ENCODE measurements at places on chromosomes 16 and 17. TPM values are rescaled to one million over a fixed set of nuclear protein-coding genes. Genes with fewer than 3 reads are reported as not detected.

CPNE7 gene
- total RNA-seq: 1.3 TPM

DNA sequence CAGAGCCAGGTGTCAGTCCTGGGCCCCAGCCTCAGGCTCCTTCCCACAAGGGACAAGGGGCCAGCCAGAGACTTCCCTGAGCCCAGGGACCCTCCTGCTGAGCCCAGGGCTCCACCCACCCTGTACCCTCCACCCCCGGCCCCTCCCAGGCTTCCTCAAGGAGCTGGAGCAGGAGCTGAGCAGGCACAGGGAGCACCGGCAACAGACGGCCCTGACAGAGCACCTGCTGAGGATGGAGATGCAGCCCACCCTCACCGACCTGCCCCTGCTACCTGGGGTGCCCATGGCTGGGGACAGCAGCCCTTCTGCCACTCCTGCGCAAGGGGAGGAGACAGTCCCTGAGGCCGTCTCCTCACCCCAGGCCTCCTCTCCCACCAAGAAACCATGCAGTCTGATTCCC, 4.5 kb downstream of the SCRN2 start:
- no peak for DNase-seq

- peak; percentile 85 for DNase-seq
Measured at GRCh38 chr17:82937411-82938371, 97.9 kb upstream of the ZNF750 start.

CENPN gene
- 5.9 TPM for total RNA-seq

PRAC1 gene
- total RNA-seq: not detected

DNA sequence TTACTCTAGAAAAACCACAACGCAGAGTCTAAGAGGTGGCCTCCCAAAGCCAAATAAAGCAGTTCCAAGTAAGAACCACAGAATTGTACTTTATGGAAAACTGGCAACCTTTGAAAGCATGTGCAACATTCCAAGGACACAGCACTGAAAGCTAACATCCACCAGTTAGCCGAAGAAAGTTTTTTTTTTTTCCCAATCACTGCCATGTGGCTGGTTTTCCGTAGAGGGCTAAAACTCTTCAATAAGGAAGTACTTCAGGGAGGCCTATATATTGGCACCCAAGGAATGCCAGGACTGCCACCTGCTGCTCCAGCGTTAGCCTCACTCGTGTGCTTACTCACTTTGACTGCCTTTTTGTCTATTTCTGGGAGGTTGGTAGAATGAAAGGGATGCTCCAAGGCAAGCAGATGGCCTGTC, 25.2 kb downstream of the CEP95 start:
- DNase-seq: no peak

ANKRD13B gene
- 11.5 TPM for total RNA-seq

TEKT5 gene
- total RNA-seq: not detected

DNA sequence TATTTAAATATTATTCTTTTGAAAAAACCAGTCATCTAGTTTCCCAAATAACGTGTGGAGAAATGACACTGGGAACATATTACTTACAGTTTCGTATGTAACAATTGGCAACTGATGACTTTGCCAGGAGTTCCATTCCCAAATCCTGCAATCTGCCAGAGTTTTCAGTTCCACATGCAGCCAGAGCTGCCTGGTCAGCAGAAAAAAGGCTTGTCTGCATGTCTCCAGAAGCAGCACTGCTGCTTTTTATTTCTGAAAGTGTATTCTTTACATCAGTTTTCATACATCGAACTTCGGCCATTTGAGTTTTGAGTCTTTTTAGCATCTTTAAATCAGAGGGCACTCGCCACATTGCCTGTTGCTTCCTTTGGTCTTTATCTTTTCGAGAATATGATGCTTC, 78.4 kb downstream of the TRIM37 start:
- DNase-seq: no peak

CACNG3 gene
- total RNA-seq: not detected

GRCh38 chr16:10599626-10600025, 19.2 kb upstream of the EMP2 start:
- DNase-seq: no peak

SLFN14 gene
- total RNA-seq: not detected

- DNase-seq: no peak
Measured at GRCh38 chr16:51407199-51407598, 256.1 kb upstream of the SALL1 start.

GRCh38 chr17:68006797-68007196, 10.5 kb upstream of the C17orf58 start:
- DNase-seq: no peak

DNA sequence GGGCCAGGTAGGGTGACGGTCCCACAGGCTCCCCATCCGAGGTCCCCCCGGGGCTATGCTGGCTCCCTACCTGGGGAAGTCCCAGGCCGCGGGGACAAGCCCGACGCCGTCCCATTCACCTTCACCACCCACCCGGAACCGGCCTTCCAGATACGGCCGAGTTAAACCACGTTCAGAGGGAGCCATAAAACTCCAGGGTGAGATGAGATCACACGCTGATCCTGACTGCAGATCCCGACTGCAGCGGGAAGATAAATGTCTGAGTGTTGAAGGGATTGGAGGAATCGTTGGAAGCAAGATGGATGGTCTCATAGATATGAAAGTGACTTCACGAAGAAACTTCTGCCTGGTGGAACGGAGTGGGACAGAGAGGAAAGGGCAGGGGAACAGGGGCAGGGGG, 13.6 kb upstream of the C1QTNF8 start:
- no peak for DNase-seq

ABCA9 gene
- total RNA-seq: 57.5 TPM

TERB1 gene
- not detected for total RNA-seq

DNA sequence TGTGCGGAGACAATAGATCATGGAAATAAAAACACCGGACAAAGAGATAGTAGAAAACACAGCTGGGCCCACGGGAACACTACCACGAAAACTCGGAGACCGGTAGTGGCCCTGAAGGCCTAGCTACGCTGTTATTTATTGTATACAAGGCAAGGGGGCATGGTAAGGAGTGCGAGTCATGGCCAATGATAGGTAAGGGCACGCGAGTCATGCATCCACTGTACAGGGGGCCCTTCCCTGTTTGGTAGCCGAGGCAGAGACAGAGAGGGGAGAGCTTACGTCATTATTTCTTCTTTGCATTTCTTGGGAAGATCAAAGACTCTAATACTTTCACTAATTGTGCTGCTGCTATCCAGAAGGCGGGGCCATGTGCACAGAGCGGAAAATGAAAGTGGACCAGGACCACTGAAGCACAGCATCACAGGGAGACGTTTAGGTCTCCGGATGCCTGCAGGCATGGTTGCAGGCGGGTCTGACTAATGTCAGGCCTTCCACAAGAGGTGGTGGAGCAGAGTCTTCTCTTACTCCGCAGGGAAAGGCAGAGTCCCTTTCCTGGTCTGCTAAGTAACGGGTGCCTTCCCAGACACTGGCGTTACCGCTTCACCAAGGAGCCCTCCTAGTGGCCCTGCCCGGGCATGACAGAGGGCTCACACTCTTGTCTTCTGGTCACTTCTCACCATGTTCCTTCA, 74.4 kb upstream of the ARL4D start:
- no peak for DNase-seq

- DNase-seq: no peak
Measured at GRCh38 chr16:72371307-72372086, 199.5 kb upstream of the PMFBP1 start.

GRCh38 chr17:75182319-75182568, 515 bp downstream of the SUMO2 start:
- DNase-seq: no peak

TEX19 gene
- not detected for total RNA-seq

HCRT gene
- total RNA-seq: not detected

SSH2 gene
- total RNA-seq: 39.1 TPM
